ENCODE measurements at places on chromosomes 2 and 18.

DNA sequence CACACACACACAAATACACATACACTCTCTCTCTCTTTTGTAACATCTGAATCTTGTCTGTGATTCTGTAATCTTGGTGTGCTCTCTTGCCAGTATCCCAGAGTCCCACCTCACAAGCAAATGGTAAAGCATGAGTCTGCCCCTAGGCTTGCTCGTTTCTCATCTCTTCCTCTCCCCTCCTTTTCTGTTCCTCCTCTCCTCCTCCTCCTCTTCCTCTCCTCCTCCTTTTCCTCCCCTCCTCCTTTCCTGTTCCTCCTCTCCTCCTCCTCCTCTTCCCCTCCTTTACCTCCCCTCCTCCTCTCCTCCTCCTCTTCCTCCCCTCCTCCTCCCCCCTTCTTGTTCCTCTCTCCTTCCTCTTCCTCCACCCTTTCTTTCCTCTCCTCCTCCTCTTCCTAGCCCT, 59.0 kb downstream of the TNFRSF11A start:
- DNase-seq = no peak

GRCh38 chr2:163405298-163405697, 330.5 kb downstream of the FIGN start:
- DNase-seq = no peak

DNA sequence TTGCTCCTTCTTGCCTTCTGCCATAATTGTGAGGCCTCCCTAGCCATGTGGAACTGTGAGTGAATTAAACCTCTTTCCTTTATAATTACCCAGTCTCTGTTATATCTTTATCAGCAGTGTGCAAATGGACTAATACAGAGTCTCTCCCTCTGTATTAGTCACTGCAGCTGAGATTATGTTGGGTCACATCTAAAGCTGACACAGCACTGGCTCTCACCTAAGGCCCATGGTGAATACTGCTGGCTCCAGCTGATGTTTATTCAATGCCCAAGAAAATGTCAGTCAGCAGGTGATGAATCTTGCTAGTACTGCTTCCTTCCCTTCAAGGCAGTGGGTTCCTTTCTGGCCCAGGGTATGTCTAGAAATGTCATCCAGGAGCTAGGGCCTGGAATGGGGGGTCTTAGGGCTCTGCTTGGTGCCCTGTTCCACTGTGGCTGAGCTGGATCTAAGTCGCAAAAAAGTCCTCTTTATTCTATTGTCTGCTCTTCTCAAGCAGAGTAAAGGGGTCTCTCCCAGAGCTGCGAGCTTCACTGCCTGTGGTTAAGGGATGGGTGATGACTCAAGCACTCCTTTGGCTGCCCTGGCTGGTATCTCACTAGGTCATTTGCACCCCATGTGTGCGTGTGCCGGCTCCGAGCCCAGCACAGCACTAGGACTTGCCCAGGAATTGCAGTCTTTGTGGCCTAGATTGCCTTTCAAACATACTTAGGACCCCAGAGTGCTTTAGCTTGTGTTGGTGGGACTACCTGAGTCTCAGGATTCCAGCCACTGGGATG, 29.9 kb downstream of the PPP1R1C start:
- peak; percentile 44 for DNase-seq

GRCh38 chr2:182115258-182115657, 129.6 kb downstream of the PPP1R1C start:
- DNase-seq = no peak

- no peak for DNase-seq
Measured at GRCh38 chr18:69981948-69982347, 34.3 kb upstream of the CD226 start.

- no peak for DNase-seq
Measured at GRCh38 chr18:75317703-75318102, 107.1 kb downstream of the TSHZ1 start.

DNA sequence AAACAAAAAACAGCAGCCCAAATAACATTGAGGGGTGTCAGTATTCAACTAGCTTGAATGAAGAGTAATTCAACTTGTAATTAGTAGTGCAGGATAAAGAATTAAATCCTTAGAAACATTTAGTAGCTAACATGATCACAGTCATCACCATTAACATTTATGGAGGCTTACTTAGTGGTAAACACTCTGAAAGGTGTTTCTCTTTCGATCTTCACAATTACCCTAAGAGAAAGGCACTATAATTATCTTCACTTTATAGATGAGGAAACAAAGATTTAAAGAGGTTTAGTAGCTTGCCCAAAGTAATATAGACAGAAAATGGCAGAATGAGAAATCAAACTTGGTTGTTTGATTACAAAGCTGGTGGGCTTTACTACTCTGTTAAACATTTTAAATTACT, 81.5 kb downstream of the GAREM1 start:
- DNase-seq = no peak

DNA sequence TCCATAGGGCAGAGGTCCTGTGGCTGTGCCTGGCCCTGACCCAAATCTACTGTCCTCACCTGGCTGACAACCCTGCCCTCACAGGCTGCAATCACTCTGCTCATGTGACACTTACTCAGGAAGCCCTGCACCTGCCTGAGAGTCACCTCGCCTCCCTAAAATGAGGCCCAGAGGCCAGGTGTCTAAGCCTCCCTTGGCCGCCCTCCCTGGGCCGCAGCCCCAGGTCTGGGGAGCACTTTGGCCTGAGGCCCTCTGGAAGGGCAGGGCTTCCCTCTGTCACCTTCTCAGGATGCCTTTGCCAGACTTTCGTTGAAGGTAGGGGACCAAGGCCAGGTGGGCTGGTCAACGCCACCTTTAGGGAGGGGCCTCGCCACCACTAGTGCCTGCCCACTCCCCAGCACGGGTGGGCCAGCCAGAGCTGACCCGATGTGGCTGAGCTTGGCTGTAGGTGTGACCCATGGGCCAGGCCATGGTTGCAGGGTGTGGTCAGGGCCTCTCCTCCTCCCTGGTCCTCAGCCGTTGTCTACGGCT, 6.1 kb upstream of the GPC1 start:
- no peak for DNase-seq

DNA sequence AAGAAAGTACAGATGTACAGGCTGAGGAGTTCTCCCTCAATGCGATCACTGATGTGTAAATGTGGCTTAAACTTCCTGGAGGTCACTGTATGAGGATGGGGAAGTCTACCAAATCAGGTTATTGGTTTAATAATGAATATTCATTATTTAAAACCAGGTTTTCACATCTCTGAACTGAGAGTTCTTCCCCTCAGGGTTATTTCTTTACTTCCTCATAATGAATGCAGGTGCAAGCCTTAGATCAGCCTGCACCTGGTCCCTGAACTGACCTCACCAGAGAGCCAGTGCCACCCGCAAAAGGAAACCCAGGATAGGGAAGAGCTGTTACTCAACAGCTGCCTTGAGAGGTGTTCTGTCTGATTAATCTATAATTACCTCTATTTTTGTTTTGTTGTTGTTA, 369.0 kb downstream of the EPHA4 start:
- DNase-seq = no peak

DNA sequence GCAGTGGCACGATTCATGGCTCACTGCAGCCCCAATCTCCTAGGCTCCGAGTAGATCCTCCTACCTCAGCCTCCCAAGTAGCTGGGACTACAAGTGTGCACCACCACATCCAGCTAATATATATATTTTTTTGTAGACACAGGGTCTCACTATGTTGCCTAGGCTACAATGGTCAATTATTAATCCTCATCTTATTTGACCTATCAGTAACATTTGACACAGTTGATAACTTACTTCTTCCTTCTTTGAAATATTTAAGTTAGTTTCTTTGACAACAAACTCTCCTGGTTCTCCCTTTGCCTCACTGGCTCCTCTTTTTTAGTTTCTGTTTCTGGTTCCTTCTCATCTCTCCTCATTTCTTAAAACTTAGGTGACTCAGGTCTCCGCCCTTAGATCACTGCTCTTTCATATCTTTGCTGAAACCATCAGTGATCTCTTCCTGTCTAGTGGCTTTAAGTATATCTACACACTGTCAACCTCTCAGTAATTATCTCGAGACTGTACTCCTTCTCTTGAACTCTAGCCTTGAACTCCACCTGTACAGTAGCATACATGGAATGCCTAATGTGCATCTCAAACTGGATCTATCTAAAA, 11.5 kb downstream of the PGAP1 start:
- DNase-seq = no peak

- peak; percentile 61 for DNase-seq
Measured at GRCh38 chr2:201414099-201415023, 36.9 kb downstream of the TRAK2 start.

GRCh38 chr2:141384676-141385075, 746.1 kb downstream of the LRP1B start:
- DNase-seq = peak; percentile 1

DNA sequence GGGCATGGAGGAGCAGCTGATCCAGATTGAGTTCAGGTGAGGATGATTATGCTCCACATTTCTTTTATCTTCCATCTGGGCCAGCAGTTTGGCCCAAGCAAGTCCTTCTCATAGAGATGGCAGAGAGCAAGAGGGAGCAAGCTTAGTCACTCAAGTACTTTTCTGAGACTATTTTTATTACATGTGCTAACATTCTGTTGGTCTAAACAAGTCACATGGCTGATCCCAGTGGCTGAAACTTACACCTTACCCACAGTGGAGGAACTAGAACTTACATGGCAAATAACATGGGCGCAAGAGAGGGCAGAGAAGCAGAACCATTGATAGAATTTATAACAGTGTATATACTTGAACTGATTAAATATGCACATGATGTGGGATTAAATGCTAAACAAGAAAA, 105.7 kb downstream of the KYNU start:
- DNase-seq = no peak

DNA sequence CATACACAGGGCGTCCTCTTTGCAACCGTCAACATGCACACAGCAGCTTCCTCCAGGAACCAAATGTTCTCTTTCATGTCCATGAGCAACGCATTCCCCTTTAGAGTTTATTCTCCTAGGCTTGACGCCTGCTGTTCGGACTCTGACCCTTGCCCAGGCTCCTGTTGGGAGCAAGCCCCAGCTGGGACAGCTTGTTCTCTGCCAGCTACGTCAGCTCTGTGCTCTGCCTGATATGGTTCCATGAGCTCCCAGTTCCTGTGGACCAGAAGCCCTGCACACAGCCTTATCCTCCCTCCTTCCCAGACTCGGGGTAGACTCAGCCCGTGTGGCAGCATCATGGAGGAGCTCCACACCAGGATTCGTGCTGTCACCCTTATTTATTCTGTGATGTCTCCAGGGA, 253.1 kb upstream of the PXDN start:
- no peak for DNase-seq

GRCh38 chr2:229910832-229911412, 10.9 kb downstream of the TRIP12 start:
- peak; percentile 22 for DNase-seq

GRCh38 chr18:63119647-63120046, 199.9 kb downstream of the BCL2 start:
- peak; percentile 12 for DNase-seq

DNA sequence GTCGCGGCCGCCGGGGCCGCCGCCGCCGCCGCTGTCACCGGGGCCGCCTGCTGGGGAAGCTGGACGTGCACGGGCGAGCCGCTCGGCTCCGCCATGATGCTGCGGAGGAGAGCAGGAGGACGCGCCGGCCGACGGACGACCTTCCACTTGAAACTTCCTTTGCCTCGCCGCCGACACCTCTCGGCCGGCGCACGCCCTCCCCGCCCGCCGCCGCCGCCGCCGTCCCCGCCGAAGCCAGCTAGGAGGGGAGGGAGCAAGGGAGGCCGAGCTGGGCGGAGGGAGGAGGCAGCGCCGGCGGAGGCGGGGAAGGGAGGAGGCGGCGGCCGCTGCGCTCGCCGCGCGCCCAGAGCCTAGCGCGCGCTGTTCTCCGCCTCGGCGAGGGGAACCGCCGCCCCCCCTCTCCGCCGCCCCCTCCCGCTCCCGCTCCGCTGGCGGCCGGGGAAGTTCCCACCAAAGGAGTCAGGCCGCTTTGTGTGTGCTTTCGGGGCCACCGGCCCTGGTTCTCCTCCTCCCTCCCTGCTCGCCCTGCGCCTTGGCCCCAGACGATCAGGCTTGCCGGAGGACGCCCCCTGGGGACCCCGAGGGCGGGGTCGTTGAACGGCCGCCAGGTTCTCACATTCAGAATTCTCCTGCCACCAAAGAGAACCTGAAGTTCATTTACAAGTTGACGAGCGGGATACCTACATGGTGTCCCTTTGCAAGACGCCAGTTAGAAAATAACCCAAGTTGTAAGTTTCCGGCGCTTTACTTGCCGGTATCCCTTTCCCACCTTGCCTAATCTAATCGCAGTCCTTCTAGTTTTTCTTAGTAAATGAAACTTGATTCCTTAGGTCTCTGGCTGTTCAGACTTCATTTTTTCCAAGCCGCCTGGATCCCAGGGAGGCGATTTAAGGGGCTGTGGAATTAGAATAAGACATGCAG, at the start of gene STK39:
Gene STK39, minus strand, starts transcription at position 255 of the 921 bp plus-strand sequence. Its CDS starts 160 bp downstream, at position 95.
- peak; percentile 81 for DNase-seq

DNA sequence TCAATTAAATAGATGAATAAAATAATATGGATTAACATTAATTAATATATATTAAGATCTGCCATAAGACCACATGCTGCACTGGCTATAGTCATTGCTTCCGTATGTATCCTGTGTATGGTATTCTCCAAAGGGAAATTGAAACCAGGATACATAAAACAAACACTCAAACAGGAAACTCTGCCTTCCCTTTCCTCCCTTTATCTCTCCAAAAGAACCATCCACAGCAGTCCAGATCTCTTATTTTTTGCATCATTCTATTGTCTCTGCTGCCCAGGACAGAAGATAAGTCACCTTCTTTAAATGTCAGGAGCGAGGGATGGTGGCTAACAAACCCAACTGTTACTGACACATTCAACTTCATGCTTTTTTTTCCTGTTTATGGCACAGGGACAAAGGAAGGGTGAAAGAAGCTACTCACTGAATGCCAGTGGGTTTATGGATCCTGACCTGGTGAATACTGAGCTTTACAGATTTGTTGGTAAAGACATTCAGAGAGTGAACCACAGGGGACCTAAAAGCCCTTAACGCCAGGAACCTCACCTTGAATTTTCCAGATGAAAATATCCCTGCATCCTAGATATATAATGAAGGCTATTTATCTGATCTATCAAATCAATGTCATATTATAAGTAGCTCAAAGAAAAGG, 67.5 kb downstream of the CSRNP3 start:
- no peak for DNase-seq

DNA sequence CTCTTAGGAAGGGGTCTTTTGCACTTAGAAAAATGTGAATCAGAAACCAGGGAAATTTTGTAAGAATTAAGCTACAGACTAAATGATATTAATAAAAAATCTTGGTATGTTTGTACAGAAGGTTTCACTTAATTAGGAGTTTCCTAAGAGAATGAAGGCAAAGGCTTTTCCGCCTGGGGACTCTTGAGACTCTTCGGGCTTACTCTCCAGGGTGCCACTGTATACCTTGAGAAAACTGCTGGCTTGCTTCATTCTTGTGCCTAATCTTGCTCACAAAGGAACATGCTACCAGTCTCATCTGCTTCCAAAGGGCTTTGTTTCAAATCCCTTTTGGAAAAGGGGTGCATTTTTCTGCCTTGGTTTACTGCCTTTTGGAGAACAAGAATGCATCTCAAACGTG, 49.5 kb downstream of the ACTR2 start:
- no peak for DNase-seq

DNA sequence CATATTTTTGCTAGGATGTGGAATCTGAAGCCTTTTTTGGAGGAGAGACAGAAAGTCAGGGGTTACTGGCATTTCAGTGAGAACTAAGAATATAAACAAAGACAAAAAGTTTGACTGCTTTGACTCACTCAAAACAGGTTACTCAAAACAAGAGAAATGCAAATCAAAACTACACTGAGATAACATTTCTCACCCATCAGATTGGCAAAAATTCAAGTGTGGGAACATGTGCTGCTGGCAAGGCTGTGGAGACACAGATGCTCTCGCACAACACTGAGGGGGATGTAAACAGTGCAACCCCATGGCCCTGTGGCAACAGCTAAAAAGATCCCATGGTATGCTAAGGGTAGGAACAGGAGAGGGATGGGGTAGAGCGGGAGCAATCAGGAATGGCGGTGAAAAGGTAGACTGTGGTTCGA, 86.6 kb downstream of the DTNB start:
- DNase-seq = peak; percentile 22

- no peak for DNase-seq
Measured at GRCh38 chr18:36031903-36032302, 35.5 kb downstream of the RPRD1A start.

All from EL (cell line).